Islet precursor cell (in vitro differentiated cells): ENCODE measurements at places on chromosomes 13 and 19.
A peak's percentile ranks its signal among the peaks of the same experiment; 100 is the strongest.

- peak; percentile 85 for DNase-seq
These were observed 31.6 kb downstream of the CCNE1 start for GRCh38 chr19:29843180-29844051.

DNA sequence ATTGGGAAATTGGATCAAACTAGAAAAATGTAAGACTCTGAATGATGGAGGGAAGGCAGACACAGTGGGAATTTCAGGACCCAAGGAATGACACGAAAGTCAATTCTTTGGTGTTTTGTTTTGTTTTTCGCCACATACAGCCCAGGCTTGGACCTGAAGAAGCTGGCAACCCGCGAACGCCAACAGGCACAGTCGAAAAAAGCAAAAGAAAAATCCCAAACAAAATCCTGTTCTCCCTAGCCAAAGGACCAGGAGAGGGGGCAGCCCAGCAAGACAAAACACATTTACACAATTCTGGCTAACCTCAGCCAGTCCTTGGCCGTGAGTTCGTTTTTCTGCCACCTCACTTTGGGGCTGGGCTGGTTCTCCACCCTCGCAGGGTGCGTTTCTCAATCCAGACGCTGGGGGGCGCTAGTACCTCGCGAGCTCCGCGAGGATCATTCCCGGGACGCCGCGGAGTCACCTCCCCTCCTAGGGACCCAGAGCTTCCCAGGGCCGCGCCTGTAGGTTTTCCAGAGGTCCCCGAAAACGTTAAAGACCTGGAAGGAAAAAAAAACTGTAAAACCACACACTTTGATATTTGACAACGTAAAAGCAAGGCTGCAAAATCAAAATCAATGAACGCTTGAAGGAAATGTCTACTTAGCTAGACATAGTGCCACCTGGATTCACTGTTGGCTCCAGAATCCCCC is 34.9 kb upstream of the TPM4 start:
- peak; percentile 90 for DNase-seq

DNA sequence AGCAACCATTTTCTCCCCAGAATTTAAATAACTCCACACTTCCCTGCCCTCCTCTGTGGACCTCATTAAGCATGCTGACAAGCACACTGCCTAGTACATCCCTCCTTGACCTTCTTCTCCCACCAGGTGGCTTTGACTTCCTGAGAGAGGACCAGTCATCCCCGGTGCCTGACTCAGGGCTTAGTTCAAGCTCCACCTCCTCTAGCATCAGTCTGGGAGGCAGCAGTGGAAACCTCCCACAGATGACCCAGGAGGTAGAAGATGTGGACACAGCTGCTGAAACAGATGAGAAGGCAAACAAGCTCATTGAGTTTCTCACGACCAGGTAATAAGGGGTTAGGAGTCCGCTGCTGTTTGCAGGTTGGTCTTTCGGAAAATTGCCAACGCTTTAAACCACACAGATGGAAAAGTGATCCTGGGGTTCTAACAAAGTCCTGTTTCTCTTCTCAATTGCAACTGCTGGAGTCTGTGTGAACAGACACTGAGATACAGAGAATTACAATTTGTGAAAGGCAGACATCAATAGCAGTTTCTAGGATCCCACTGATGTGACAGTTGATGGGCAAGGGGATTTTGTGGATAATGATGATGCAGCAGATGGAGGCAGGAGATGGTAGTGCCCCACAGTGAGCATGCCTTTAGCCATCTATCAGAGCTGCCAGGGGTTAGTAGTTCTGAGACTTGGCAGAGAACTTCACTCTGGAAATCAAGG is 86.7 kb downstream of the ZAR1L start:
- peak; percentile 68 for DNase-seq

DNA sequence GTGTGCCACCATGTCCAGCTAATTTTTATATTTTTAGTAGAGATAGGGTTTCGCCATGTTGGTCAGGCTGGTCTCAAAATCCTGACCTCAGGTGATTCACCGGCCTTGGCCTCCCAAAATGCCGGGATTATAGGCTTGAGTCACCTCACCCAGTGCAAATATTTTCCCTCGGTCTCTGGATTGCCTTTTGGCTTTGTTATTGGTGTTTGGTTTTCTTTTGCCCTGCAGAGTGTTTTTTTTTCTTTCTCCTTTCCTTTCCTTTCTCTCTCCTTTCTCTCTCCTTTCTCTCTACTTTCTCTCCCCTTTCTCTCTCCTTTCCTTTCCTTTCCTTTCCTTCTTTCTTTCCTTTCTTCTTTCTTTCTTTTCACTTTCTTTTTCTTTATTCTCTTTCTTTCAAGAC is 33.2 kb downstream of the KDM4B start:
- DNase-seq, result no peak
